ENCODE measurements at places on chromosomes 1 and 21.

DNA sequence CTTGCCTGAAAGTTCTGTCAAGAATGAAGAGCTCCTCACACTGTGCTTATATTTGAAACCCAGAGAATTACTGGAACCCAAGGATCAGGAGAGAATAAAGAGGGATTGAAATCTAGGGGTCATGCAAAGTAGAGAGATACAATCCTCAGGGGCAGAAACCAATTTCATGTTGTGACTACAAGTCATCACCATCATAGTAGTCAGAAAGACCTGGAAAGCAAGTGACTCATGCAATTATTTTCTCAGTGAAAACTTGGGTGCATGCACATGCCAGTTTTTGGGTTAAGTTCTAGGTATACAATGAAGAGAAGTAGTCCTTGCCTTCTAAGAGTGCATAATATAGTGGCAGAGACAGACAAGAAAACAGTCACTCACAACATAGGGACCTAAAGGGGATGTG, 210.0 kb downstream of the ZC3H11B start:
- DNase-seq, result no peak

GRCh38 chr1:176157995-176158394, 49.1 kb downstream of the COP1 start:
- DNase-seq, result no peak

DNA sequence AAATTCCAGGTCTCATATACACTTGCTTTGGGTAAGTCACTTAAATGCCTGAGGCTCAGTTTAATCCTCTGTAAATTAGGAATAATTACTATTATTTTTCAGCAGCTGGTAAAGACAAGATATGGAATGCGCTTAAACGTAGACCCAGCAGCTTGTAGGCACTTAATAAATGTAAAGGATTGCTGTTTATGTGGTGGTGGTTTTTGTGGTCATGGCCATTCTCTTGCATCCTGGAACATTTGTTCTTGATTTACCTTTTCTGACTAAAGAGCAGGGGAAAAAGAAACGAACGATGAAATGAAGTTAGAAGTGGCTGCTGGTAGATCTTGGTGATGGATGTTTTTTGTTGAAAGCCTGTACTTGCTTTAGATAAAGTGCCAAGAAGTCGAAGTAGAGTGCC, 195.0 kb upstream of the FOXD3 start:
- DNase-seq, result no peak

DNA sequence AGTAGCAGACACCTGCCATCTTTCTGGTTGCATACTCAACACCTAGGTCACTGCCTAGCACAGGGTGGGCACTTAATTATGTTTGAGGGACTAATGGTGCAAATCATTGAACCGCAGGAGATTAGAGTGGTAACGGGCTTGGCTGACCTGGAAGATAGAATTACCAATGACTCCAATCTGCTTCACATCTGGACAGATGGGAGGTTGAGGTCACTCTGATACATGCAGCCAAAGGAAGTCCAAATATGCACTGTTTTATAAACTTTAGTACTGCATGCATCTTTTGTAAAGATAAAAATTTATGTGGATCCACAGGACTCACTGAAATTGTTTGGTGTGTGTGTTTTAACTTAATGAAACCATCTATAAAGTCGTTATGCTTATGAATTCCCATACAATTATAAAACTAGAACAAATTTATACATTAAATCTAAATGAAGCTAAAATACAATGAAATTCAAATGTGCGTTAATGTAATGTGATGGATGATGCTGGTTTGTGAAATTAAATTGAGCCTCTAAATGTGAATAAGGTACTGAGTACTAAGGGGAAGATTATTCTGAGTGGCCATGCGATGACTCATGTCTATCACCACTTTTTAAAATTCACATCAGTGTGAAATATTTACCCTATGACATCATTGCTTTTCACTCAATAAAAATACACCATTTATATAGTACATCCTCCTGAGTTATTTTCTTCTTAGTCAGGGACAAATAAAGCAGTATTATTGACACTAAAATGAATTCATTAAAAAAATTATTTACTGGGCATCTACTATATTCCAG, 224.7 kb upstream of the FAM78B start:
- no peak for DNase-seq

DNA sequence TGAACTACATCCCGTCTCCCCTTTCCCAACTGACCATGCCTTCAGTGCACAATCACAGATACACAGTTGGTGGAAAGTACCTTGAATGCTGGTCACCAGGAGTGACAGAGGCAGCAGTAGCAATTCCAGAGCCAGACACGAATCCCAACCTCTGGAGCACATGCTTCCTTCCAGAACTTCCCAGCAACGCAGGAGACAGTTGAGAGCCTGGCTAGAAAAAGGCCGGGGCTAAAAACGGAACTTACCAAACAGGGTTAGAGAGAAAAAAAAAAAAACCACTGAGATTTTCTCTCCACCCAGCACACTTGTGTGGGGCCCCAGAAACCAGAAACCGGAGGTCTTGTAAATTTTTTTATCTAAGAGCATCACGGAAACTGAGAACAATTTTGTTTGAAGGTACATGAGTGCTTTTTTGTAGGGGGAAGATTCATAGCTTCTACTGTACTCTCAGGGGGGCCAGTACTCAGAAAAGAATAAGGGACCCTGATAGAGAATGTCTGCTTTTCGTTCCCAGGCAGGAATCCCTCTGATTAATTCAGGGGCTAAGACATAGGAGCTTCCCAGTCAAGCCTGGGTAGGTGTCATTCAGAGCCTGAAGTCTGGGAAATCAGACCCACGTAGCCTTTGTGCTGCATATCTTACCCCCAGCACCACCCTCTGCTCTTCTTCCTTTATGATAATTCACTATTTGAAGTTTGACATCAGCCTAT, at the start of gene CD48:
Gene CD48, minus strand, starts transcription at position 221 of the 710 bp plus-strand sequence. Its CDS starts 59 bp downstream, at position 162.
- peak; percentile 93 for DNase-seq

DNA sequence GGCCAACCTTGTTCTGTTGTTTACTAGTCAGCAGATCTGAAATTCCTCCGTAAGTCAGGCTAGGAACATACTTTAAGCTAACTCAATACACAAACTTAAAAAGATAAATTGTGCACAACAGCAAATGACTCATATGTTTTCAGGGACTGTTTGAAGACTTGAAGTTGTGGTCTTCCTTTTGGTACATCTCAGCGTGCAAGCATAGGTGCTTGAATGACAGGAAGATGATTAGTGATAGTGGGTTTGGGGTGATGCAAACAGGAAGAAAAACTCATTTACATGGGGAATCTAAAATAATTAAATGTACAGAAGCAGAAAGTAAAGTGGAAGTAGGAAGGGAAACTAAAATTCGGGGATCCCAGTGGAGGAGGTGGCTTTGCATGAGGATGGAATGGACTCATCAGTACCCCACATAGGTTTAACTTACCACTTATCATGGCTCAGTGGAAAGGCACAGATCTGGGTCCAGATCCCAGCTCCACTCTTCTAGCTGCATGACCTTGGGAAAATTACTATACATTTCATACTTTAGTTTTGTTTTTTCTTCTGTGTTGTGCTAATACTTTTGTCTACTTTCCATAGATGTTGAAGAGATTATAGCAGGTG, 122.3 kb downstream of the XCL2 start:
- peak; percentile 23 for DNase-seq

DNA sequence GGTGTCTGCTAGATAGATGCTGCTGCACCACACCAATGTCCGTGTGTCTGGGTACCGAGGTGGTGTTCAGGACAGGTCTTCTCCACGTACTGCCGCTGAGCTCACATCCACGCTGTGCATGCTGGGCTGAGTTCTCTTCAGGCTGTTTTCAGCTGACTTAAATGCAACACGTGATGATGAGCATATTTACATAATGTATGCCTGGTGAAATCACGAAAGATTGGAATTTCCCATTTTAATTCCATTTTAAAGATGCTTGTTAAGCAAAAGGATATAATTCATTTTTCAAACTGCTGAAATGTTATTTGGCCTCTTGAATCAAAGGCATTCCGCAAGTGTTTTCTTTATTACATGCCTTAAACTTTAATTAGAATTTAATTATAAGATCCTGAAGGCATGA, 107.9 kb downstream of the FGGY start:
- no peak for DNase-seq

DNA sequence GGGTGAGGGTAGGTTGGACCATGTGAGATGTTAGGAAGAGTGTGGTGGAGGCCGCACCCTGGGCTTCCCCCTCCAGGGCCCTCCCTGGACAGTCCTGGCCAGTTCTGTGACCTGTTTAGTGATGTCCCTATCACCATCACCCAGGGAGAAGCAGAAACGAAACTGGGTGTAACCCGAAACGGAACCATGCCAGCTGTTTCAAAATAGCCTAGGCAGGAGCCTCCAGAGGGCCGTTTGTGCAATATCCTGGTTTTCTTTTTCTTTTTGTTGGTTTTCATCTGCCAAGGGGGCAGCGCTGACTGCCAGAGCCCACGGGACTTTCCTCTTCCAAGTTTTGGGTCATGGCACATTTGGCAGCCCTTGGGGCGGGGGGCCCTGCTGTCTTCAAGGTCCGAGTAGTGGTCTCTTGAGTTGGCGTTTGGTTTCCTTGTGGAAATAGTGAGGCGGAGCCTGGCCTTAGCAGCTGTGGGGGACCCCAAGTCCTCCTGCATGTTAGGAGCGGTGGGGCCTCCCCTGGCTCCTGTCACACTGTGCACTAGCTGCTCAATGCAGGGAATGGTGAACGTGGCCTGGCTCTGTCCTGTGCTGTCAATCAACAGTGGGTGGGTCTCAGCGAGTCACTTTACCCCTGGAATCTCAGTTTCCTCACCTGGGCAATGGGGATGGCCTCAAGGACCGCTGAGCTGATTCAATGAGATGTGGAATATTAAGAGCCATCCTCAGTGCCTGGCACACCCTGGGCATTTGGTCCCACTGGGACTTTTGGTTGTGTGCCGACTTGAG, 90.7 kb downstream of the ARHGEF10L start:
- DNase-seq, result no peak

GRCh38 chr1:205546541-205546940, 42.1 kb downstream of the CDK18 start:
- DNase-seq, result no peak

- no peak for DNase-seq
These were observed 17.7 kb upstream of the PADI2 start for GRCh38 chr1:17136936-17137335.

GRCh38 chr1:238787471-238787870, 598.9 kb upstream of the CHRM3 start:
- no peak for DNase-seq

DNA sequence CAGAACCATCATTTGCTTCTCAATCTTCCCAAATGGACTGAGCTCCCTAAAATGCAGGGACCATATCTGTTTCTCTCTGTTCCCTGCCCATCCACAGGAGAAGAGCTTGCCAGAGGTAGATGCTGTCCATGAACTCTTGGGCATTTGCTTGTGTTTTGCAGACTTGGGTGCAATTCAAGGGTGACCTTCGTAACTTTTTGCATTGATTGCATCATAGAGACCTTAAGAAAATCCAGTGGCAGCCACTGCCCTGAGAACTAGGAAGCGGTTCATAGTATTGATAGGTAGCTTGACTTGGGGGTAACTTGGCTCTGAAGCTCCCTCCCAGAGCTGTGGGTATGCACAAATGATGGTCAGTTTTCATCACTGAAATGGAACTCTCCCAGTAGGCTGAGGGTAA, 34.3 kb upstream of the EDEM3 start:
- DNase-seq, result no peak

DNA sequence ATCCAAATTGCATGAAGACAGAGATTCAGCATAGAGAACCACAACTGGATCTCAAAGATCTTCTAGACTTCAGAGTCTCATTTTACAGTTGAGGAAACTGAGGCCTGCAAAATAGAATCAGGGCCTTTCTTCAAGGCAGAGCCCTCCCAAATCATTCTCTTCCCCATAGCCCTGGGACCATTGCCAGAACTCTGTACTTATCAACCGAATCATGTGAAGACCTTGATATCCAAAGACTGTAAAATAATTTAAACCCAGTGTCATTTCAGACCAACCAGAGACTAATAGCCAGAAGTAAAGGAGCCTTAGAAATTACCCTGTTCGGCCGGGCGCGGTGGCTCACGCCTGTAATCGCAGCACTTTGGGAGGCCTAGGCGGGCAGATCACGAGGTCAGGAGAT, 90.1 kb downstream of the DTL start:
- DNase-seq, result no peak

- DNase-seq, result no peak
These were observed 70.3 kb downstream of the HSF2BP start for GRCh38 chr21:43588957-43589356.

- peak; percentile 80 for DNase-seq
These were observed 552 bp downstream of the UBR4 start for GRCh38 chr1:19209439-19209989.

DNA sequence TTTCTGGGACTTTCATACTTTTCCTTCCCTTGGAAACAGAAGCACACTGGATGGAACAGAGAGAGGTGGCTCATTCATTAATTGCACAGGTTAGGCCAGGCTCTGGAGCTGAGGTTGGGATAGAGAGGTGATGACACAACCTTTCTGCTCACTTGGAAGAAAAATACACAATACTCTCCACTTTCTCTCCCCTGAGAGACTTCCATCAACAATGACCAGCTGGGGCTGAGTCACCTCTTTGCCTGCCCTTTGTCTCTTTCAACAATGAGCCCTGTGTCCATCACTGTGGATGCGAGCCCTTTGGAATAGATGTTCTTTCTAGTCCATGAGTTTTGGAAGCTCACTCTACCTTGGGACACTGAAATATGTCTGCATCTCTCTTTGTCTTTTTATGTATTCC, 43.1 kb downstream of the ATP2B4 start:
- DNase-seq, result no peak

DNA sequence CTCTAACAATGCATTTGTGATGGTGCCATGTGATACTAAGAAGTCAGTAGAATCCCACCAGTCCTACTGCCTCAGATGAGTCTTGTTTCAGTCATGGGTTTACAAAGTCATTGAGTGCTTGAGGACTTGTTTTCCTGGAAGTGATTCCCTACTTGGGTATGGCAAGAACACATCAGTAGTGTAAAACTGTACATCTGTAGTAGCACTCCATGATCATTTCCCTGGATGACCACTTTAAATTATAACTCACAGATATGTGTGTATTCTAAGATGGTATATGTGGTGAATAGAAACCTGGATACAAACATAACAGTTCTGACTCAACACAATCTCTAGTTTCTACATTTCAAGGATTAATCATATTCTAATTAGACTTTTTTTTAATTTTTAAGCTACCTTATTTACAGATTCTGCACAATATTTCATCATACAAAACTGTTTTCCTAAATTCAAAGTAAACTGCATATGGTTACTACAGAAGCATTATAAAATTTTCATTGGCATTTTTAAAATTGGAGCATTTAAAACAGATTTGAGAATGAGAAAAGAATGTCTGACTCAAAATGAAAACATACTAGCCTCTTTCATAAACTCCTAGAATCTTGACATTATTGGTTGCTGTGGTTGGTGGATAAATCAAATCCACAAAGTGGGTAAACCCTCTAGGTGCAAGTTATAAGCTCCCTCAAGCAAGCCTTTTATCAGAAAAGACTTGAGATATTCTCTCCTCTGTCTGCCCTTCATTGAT, 6.8 kb upstream of the PSMG1 start:
- no peak for DNase-seq

GRCh38 chr1:54337928-54338327, 68.3 kb downstream of the SSBP3 start:
- no peak for DNase-seq

GRCh38 chr1:63935143-63935542, 161.3 kb downstream of the ROR1 start:
- DNase-seq, result peak; percentile 4

GRCh38 chr1:25959611-25960010, 38.3 kb downstream of the PAFAH2 start:
- DNase-seq, result no peak

All from GM12865 (cell line).